IPS DF 19.7 (cell line): ENCODE measurements at places on chromosomes 3 and 15.

GRCh38 chr15:101070502-101071273 lies 151.5 kb downstream of the LRRK1 start:
- no peak for DNase-seq

- no peak for DNase-seq
Measured at GRCh38 chr15:100842756-100843730, 36.6 kb upstream of the ALDH1A3 start.

GRCh38 chr3:177852001-177852807 lies 654.9 kb upstream of the TBL1XR1 start:
- no peak for DNase-seq

- DNase-seq = no peak
Measured at GRCh38 chr15:92833106-92833433, 67.1 kb upstream of the CHD2 start.

- no peak for DNase-seq
Measured at GRCh38 chr3:58214484-58215316, 3.9 kb upstream of the DNASE1L3 start.

- DNase-seq = no peak
Measured at GRCh38 chr3:129812589-129812988, 80.9 kb downstream of the TMCC1 start.

DNA sequence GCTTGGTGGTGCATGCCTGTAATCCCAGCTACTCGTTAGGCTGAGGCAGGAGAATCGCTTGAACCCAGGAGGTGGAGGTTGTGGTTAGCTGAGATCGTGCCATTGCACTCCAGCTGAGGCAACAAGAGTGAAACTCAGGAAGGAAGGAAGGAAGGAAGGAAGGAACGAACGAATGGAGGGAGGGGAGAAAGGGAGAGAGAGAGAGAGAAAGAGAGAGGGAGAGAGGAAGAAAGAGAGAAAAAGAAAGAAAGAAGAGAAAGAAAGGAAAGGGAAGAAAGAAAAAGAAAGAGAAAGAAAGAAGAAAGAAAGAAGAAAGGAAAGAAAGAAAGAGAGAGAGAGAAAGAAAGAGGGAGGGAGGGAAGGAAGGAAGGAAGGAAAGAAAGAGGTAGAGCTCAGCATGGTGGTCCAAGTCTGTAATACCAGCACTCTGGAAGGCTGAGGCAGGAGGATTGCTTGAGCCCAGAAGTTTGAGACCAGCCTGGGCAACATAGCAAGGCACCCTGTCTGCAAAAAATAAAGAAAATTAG lies 81.9 kb downstream of the P2RY1 start:
- no peak for DNase-seq

- no peak for DNase-seq
Measured at GRCh38 chr3:197103766-197104165, 74.1 kb upstream of the MELTF start.

DNA sequence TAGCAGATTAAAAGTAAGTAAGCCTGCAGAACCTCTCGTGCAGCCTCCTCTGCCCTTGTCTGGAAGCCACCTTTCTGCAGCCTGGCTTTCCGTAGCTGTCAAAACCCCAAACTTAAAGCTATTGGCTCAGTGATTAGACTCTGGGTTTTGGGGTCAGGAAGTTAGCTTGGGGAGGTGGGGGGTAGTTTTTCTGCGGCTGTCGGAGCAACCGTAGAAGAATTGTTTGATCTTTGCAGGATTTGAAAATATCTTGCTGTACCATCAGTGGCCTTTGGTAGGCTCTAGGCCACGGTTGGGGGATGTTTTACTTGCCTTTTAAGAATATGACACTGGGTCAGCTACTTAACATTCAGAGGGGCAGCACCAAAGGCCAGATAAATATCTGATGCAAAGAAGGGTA lies 88.4 kb upstream of the RASGRP1 start:
- DNase-seq = no peak

DNA sequence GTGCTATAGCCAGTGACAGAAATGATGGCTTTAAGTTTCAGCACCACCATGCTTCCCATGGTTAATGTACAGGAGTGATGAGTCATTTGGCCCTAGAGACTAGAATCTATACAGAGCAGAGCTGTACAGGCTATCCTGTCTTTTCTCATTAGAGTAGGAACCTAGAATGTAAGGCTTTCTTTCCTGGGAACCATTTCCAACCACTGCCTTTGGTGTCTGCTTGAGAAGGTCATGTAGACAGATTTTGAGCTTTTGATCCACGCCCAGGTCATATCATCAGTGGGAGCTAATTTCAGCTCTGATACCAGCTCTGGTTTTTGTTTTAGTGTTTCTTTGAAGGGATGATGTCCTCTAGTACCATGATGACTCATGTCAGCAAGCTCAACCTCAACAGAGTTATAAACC lies 543.1 kb downstream of the NTRK3 start:
- no peak for DNase-seq

DNA sequence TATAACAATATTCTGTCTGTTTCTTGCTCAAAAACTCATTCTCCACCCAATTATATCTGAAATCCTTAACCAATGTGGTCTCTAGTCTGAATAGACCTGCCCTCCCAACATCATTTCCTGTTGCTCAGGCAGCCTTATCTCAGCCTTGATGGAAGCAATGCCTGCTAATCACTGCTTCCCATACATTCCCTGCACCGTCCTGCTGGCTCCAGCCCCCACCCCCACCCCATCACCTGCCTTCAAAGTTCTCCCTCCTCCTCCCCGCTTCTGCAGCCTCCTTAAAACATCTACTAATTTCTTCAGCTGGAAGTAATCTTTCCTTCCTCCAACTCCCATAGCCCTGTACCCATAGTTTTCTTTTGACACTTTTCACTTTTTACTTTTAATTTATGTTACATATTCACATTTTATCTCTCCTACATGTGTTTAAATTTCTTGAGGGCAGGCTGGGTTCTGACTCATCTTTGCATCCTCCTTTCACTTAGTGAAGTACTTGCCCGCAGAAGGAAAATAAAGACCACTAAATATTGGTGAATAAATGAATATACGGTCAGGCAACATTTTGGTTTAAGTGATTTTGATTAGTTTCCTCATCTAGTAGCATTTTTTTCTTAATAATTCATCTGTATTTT lies 98.2 kb downstream of the MEIS2 start:
- no peak for DNase-seq

DNA sequence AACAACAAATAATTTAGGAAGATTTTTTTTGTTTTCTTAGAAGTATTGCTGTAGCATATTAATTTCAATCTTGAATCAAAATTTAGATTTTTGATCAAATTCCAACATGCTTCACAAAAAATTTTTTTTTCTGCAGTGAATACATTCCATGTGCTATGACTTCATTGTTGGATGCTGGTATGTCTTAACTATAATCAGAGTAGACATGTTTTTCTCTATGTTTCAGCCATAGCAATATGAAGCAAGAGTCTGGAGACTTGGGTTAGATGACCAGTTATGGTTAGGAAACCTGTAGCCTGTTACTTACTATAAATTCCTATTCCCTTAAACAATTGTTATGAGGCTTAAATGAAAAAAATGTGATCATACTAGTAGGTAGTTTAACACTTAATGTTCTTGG lies 176.1 kb upstream of the CHL1 start:
- DNase-seq = no peak

DNA sequence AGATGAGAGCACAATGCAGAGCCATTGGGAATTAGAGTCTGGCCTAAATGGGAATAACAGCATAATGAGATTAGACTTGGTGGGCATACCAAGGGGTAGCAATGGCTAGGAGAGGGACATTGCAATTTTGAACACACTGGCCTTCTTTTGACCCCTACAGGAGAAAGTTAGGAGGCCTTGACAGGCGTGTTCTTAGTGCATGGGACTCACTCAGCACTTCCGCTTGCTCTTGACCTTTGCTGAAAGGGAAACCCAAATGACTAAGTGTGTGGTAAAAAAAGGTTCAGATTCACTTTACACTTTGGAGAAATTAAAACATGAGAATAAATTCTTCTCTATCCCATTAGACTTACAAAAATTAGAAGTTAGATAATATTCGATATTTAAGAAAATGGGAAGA lies 317.4 kb downstream of the DIPK2A start:
- DNase-seq = no peak

DNA sequence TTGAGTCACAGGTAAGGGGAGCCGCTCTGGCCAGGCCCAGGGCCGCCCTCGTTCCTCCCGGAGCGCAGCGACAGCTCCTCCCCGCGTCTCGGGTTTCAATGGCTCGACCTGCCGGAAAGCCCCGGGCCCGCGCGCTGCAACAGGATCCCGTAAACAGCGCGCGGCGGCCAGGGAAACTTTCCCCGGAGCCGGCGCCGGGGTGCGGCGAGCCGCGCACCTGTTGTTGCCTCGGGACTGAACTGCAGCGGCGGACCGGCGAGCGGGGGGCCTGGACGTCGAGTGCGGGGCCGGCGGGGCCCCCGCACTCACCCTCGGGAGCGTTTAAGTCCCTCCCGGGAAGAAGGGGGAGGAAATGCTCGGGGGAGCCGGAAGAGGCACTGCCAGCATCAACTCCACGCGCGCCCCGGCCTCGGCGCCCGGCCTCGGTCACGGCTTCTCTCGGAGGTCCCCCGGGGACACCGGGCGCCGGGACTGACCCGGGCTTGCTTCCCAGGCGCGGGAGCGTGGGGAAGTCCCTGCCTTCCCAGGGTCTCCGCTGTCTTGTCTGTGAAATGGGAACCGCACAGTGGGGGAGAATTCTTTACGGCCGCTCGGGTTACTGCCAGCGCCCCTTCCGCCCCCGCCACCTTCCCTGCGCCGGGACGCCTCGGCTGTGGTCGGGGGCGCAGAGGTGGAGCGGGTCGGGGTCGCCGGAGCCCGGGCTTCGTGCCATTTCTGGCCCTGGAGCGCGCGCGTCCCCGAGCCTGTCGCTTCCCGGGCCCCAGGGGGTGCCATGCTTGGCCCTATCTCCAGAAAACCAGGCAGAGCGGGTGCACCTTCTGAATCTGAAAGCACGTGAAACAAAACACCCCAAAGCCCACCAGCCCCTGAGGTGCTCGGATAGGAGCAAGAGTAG lies 7.5 kb upstream of the PGPEP1L start:
- DNase-seq = no peak

GRCh38 chr3:34248352-34248751 lies 449.9 kb downstream of the PDCD6IP start:
- no peak for DNase-seq

DNA sequence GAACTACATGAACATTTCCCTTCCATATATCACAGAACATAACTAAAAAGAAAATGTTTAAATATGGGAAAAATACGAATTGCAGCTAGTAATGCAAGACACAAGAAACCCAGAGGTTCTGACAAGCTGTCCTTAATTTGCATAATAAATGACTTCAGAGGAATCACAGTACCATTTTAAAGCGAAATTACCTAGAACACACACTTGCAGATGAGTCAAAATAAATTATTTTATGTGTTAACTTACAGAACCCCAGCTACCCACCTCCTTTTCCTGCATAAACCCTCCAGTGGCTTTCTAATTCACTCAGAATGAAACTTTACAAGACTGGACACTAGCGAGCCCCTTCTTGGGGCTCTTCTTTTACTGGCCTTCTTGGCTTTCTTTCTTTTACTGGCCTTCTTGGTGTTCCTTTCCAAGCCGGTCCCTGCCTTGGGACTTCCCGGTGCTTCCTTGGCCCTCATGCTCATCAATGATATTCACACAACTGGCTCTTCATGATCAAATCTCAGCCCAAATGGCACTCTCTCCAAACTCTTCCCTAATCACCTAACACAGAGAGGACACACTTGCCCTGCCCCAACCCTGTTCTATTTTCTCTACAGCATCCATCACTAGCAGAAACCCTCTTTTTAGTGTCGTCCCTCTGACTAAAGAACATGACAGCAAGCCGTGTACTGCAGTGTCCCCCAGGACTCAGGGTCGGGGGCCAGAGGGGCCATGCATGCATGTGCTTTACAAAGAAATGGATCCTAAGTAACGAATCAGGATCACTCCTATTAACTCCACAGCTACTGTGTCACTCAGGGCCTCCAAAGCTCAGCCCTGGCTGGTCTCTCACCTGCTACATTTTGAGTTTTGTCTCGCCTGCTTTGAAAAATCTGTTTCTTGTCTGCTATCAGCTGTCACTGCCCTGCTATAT lies 4.8 kb downstream of the CHSY1 start:
- no peak for DNase-seq

DNA sequence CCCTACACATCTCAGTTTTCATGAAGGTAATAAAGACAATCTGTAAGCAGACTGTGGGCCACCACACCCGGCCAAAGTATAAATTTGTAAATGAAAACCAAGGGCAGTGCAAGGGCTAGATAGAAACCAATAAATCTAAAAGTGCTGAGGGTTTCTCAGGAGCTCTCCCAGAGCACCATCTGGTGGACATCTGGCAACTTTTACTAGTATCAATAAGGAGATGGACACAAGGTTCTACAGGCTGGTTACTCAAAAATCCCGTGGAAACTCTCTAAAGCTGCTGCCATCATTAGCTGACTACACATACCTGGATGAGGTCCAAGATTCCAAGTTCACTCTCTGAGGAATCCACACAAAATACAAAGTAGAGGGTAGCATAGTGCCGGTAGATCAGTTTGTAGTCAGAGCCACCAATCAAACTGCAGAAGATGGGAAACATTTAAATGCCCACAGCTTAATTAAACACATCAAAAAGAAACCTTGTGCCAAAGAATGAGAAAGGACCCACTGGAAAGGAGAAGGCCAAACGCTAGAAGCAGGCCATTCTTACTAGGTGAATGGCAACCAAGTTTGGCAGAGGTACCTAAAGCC lies 5.5 kb downstream of the AP3S2 start:
- no peak for DNase-seq

DNA sequence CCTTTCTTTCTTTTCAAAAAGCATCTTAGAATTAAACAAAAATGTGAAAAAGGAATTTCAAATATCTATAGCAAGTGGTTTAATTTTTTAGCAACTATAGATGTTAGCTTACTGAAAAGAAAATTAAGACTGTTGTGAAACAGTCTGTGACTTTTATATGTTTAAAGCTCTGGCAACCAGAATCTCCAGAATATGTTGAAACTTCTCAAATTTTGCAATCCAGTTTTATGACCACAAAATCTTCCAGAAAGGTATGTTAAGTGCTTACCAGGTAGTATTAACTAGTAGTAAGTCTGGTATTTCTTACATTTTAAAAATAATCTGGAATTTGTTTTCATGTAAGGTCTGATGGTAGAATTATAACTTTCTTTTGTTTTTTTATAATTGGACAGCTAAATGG lies 235.0 kb downstream of the SLC9A9 start:
- DNase-seq = no peak

GRCh38 chr15:66138892-66139590 lies 114.5 kb downstream of the MEGF11 start:
- no peak for DNase-seq

DNA sequence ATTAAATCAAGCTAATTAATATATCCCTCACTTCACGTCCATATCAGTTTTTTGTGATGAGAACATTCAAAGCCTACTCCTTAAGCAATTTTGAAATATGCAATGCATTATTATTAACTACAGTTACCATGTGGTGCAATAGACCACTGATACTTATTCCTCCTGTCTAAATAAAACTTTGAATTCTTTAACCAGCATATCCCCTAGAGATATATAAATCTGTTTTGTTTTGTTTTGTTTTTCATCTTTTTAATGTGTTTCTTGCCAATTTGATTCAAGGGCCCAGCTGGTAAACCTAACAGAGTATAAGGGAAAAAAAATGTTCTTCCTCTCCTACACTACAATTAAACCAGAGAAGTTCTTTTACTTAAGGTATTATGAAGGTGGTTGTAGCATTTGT lies 524.2 kb downstream of the NAALADL2 start:
- DNase-seq = no peak

GRCh38 chr3:14256046-14256445 lies 77.4 kb downstream of the LSM3 start:
- no peak for DNase-seq

GRCh38 chr3:99833617-99834205 lies 16.0 kb downstream of the CMSS1 start:
- no peak for DNase-seq

- no peak for DNase-seq
Measured at GRCh38 chr15:65204931-65205660, 6.2 kb downstream of the CILP start.

- no peak for DNase-seq
Measured at GRCh38 chr3:52787246-52787645, 7.3 kb upstream of the ITIH3 start.
